ENCODE measurements at places on chromosomes 7 and 10.

- DNase-seq, result no peak
Measured at GRCh38 chr7:70131817-70132216, 533.5 kb downstream of the AUTS2 start.

DNA sequence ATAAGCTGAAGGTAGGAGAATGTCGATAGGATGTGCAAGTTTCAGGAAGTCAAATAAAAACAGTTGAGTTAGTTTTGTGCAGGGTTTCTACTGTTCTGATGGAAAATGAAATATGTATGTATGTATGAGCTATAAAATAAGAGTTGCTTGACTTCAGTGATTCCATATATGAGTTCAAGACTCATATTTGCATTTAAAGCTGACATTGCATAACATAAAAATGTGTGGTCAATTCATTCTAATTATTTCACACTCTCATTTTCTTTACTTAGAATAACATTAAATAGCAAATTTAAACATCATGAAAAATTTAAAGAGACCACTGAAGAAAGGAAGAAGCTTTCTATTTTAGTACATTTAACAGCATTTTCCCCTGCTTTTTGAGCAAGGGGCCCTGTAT, 37.8 kb downstream of the IFIT5 start:
- no peak for DNase-seq

DNA sequence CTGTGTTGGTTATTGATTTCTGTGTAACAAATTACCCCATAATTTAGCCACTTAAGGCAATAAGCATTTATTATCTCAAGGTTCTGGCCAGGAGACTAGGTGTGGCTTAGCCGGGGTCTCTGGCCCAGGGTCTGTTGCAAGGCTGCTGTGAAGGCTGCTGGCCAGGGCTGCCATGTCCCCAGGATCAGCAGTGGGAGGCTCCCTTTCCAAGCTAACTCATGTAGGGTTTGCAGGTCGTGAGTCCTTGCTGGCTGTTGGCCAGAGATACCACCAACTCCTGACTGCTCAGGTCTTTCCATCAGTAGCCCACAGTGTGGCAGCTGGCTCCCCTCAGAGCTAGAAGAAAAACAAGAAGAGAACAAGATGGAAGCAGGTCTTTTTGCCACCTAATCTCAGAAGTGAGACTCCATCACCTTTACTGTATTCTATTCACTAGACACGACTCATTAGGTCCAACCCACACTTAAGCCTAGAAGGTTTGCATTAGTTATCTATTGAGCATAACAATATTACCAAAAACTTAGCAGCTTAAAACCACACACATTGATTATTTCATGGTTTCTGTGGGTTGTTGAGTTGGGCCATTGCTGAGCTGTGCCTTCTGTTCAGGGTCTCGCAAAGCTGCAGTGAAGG, 185.6 kb downstream of the PFKFB3 start:
- no peak for DNase-seq

DNA sequence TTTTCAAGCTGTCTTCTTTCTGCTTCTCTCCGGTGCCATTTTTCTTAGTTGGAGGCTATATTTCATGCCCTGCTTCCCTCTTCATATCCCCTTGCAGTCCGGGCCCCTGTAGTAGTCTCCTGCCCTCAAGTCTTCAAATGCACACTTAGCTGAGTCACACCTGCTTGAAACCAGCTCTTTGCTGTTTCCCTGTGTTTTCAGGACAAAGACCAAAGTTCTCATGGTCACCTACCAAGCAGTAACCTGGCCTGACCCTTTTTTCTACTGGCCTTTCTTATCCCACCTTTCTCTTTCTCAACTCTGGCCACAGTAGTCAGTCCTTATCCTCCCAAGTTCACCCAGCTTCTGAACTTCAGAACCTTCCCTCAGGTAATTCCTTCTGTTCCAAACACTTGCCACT, 28.5 kb downstream of the GLUD1 start:
- DNase-seq, result no peak
